ENCODE measurements at places on chromosomes 16 and 17.

- no peak for DNase-seq
Observed at GRCh38 chr16:11474617-11475291, 112.0 kb downstream of the LITAF start.

GRCh38 chr17:67779098-67779672, 46.1 kb upstream of the BPTF start:
- peak; percentile 93 for DNase-seq

DNA sequence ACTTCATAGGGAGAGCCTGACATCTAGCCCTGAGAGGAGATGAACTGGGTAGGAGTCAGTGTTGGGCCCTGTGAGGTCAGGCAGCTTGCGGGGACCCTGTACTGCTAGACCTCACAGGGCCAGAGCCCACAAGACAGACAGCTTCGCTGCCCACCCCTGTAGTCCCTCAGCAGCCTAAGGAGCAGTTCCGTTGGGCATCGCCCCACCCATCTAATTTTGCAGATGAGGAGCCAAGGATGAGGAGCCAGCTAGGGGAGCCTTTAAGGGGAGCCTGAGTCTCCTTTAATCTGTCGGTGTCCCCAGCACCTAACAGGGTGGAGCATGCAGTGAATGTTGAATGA, 755 bp upstream of the TUFM start:
- peak; percentile 56 for DNase-seq

DNA sequence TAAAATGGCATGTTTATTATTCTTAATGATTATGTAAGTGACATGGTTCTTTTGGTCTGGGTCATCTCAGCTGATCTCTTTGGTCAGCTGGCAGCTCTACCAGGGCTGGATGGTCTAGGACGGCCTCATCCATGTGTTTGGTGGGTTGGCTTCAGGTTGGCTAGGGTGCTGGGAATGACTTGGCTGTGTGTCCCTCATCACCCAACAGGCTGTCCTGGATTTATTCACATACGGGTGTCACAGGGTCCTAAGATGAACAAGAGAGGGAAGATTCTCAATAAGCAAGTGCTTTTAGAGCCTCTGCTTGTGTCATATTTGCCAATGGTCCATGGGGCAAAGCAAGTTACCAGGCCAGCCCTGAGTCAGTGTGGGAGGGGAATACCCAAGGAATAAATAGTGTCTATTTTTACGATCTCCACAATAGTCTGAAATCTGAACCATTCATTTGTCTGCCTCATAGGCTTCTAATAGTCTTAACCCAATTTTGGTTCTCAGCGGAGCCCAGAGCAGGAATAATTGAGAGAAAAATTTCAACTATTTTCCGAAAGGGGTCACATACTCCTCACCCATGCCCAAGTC, 157.5 kb downstream of the HS3ST2 start:
- no peak for DNase-seq

- no peak for DNase-seq
Observed at GRCh38 chr16:67104845-67105244, 4.9 kb upstream of the PHAF1 start.

- no peak for DNase-seq
Observed at GRCh38 chr17:72978593-72979218, 113.8 kb downstream of the SLC39A11 start.

DNA sequence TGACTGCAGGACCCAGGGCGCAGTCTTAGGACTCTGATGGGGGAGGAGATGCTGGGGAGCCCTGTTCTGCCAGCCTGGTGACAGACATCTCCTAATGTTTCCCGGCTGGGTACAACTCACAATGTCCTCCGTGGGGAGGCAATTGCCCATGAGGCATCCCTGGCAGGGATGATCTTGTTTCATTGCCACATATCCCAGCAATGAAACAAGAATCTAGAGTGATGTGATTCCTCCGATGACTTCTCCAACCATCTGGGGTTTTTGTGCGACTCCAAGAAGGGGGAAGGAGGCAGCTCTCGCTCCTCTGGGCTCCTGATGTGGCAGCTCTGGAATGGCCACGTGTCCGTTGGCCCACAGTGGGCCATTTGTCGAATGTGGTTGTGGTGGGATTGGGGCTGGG, 255.8 kb downstream of the SEC14L1 start:
- DNase-seq = no peak

DNA sequence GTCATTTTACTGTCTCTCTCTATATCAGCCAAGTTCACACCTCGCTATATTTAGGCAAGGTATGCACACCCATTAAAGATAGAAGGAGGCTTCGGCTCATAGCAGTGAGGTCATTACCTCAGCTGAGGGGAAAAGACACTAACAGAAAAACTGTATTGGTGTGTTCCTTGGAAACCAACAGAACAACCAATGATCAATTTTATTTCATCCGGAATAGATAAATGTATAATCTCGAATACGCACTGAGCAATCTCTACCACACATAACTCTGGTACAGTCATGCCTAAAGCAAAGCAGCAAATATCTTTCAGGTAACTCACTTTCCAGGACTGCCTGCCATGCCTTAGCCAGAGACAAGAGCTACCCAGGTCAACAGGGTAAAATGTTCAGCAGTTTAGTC, 109.9 kb upstream of the CORO6 start:
- no peak for DNase-seq

DNA sequence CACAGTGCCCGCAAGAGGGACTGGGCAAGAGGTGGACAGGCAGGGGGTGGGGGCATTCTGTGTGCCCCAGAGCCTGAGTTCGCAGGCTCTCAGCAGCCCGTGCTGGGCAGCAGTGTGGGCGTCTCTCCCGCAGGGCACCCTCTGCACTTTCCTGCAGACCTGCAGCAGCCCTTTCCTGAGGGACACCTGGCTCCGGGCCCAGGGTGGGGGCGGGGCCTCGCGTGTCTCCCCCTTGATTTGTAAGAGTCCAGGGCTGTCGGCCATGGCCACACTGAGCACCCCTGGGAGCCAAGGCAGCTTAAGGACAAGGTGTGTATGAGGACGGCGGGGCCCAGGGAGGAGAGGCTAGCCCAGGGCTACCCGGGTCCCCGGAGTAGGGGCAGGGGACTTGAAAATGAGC, 33.4 kb upstream of the SLC38A10 start:
- DNase-seq = no peak

DNA sequence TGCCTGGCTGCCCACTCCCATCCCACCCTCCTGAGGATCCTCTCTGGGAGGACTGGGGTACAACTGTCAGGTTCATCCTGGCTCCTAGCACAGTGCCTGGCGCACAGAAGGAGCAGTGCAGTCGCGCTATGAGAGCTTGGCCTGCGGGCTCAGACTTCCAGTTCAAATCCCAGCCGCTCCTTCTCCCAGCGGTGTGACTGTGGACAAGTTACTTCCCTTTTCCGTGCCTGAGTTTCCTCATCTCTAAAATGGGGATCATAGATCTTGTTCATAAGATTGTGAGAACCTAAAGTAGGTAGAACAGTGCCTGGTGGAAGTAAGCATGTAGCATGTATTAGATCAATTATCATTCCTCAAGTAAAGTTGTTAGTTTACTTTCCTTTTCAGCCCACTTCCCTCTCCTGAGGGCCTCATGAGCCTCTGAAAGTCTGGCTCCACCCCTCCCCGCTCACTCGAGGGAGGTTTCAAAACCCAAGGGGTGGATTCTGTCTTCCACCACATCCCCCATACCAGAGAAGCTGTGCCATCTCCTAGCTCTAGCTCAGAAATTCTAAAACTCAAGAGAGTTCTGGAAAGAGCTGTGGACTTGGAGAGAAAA, 19.9 kb upstream of the COL1A1 start:
- DNase-seq = peak; percentile 51

- DNase-seq = peak; percentile 29
Observed at GRCh38 chr17:17064322-17064721, 22.1 kb downstream of the MPRIP start.

DNA sequence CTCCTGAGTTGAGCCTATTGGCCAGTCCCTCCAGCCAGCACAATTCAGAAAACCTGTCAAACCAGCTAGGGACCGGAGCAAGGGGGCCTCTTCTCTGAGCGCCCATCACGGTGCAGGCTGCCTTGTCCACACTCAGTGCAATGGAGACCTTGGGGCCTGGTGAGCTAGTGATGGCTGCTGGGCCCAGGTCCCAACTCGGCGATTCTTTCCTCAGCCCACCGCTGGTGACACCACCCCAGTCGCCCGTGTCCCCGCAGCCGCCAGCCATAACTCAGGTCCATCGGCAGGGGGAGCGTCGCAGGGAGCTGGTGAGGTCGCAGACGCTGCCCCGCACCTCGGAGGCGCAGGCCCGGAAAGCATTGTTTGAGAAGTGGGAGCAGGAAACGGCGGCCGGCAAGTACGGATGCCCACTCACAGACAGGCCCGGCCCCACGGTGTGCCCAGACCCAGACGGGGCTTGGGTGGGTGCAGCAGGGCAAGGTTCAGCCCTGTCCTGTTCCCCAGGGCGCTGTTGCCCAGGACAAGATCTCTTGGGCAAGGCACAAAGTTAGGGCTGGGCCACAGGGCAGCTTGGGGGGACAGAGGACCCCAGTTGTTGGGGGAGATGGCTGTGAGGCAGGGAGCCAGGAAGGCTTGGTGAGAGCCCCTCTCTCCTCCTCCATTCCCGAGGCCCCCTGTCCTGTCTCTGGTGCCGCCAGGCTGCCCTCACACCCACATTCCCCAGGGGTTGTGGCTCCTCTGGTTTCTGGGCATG, 10.8 kb downstream of the SMTNL2 start:
- peak; percentile 94 for DNase-seq

DNA sequence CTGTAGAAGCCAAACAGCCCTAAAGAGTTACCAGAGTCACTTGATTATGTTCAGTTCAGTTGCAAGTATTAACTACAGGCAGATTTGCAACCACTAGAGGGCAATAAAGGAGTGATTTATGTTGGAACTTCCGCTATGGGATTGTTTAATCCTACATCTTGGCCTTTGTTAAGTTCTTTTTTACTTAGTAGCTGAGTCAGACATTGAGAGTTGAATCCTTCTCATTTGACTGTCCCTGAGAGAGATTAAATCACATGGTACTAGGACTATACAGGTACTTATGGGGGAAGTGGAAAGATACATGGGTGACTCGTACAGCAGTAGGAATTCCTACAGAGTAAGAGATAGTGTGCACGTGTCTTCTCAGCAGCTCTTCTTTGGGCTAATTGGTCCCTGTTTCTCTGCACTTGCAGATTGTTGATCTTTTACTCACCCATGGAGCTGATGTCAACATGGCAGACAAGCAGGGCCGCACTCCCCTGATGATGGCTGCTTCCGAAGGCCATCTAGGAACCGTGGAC, 40.3 kb downstream of the CYB561 start:
- DNase-seq = no peak

DNA sequence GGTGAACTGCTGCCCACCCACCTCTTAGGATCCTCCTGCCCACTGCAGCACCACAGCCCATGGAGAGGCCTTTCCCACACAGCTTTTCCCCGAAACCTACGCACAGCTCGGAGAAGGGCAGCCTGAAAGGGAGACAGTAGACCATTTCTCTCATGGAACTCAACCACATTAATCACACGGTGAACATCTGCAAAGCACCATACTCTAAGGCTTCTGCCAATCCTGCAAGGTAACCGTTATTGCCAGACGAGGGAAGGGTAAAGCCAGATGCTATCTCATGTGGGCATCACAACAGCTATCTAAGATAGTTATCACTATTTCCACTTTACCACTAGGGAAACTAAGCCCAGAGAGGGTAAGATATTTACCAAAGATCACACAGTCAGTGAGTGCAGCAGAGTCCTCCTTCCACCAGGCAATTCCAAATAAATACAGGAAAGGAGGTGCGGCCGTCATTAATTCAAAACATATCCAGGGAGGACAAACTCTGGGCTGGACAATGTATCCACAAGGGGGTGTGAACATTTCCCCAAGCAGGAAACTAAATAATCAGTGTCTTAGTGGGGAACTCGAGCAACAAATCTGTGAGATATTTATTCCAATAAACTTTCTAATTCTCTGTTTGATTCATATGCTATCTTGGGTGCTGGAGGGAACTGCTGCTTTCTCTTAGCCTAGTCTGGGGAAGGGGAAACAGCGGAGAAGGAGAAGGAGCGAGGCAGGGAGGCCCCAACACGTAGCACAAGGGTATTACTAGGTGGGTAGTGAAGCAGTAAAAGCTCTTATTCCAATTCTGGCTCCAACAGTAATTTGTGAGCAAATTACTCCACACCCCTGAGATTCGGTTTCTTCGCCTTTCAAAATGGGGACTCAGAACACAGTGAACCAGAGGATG, 723 bp downstream of the TMEM186 start:
- no peak for DNase-seq

- DNase-seq = peak; percentile 93
Observed at GRCh38 chr16:89037261-89038152, 56.1 kb upstream of the ACSF3 start.

- DNase-seq = no peak
Observed at GRCh38 chr16:74611721-74612120, 4.8 kb upstream of the GLG1 start.

GRCh38 chr17:76826330-76827068, 41.7 kb upstream of the MGAT5B start:
- DNase-seq = no peak

DNA sequence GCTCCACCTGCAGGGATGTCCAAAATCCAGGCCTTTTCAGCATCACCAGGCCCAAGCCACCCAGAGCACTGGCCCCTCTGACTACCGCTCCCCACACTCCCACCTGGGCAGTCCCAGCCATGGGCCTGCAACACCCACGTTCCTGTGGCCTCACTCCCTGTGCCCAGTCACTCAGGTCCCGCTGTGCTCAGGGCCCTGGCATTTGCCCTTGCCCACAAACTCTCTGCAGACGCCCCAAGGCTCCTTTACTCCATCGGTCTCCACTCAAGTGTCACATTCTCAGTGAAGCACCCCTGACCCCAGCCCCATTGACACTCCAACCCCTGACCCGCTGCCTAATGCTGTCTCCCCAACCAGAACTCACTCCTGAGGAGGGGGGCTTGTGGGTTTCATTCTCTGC, 23.6 kb downstream of the MPG start:
- no peak for DNase-seq

DNA sequence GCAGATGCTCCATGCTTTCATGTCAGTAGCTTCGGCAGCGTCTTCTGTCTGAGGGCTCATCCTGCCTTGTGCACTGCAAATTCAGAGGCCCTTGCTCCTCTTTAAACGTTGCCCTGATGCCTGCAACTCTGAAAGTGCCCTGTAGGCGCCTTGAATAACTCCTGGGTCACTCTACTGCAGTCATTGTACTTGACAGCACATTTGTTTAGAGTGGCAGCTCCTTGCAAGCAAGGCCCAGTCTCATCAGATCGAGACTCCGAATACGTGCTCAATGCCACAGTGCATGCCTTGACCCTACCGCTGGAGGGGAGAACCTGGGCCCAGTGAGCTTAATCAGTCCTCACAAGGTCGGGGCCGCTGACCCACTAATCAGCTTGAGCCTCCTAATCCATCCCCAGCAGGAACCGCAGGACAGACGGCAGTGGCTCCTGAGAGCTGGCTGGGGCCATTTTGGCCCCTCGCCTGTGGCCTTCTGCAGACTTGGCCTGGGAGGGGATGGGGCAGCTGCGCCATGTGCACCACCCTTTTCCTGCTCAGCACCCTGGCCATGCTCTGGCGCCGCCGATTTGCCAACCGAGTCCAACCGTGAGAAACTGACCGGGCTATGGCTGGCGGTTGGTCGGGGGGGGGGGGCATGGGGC, at the start of gene PRCD:
TSS of gene PRCD (plus strand) at position 414 of the 641 bp plus-strand sequence. CDS start at position 512, 98 bp downstream.
- DNase-seq = peak; percentile 75

DNA sequence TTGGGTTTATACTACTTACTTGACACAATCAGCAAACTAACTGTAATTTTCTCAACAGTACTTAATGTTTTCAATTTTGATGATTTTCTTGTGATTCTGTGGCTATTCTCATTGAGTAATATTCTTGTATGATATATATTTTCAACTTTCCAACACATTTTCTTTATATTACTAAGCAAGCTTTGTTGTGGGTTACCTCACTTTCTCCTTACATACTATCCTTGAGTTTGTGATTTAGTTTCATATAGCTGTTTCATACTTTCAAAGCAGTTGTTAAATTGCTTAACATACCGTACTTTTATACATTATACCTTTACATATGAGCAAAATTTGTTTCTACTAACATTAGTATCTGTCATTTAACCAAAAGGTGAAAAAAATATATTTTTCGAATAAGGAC, 197.1 kb downstream of the BCAS3 start:
- DNase-seq = no peak
